ENCODE measurements at places on chromosomes 12 and 14.

DNA sequence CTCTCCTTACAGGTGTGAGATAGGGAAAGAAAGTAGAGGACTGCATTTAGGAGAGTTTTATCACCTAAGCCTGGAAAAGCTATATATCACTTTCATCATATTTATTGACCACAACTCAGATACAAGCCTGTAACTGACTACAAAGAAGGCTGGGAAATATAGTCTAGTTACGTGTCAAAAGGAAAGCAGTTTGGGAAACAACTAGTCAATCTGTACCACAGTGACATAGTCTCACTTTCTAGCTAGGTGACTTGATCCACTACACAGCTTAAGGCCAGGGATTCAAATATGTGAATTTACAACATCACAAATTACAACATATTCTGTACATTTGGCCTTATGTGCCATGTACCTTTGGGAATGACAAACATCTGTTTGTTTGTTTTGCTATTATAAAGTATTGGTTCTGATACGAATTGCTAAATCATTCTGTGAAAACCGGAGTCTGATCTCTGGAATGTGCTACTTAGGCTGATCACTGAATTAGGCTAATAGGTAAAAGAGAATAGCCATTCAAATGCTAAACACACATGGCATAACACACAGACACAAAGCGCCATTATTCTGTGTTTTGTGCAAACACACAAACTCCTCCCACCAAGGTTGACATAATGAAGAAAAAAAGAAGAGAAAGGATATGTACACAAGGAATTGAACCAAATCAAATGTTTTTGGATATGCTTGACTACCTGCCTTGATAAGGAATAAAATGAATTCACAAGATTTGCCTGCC is 279.8 kb downstream of the DUSP6 start:
- no peak for DNase-seq

DNA sequence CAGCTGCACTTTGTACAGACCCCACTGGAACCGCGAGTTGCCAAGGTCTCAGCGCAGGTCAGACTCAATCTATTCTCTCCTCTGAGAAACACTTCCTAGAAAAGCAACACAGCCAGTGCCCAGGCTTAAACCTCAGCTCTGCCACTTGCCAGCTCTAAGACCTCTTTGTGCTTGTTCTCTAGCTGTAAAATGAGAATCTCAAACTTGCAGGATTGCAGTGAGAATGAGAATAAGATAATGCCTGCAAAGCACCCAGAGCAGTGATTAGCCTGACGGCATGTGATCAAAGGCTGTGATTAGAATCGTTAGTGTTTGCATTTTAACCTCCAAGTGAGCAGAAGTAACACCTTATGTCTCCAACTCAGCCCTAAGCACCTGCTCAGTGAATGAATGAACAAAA is 21.3 kb downstream of the ANO2 start:
- no peak for DNase-seq

- DNase-seq = no peak
These were observed 160.6 kb downstream of the MYRFL start for GRCh38 chr12:69985656-69986055.

- no peak for DNase-seq
These were observed 62.3 kb downstream of the BEGAIN start for GRCh38 chr14:100524933-100525243.

DNA sequence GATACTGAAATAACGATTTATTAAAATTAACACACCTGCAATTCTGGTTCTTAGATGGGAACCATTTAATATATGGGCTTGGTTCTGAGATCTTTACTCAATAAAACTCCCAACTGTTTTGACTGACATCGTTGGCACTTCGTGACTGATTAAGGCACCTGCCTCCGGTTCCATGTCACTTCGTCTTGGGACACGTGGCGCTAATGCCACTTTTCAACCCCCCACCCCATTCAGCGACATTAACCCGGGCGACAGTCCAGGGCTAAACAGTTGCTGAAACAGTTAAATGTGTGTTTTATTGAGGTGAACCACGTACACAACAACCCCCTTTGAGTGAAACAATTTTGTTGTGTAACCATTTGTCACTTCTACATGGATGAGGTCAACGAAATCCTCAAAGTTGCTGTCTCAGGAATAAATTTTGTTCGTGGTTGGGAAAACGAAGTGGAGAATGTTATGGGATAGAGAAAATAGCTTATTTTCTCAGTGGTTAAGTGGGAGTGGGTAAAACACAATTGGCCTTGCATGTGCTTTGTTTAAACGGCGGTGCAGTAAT is 9.9 kb upstream of the SLC38A2 start:
- no peak for DNase-seq

- DNase-seq = no peak
These were observed 49.2 kb downstream of the SUSD6 start for GRCh38 chr14:69660344-69661193.

GRCh38 chr14:46985529-46986380 is 334.2 kb upstream of the RPL10L start:
- DNase-seq = no peak

DNA sequence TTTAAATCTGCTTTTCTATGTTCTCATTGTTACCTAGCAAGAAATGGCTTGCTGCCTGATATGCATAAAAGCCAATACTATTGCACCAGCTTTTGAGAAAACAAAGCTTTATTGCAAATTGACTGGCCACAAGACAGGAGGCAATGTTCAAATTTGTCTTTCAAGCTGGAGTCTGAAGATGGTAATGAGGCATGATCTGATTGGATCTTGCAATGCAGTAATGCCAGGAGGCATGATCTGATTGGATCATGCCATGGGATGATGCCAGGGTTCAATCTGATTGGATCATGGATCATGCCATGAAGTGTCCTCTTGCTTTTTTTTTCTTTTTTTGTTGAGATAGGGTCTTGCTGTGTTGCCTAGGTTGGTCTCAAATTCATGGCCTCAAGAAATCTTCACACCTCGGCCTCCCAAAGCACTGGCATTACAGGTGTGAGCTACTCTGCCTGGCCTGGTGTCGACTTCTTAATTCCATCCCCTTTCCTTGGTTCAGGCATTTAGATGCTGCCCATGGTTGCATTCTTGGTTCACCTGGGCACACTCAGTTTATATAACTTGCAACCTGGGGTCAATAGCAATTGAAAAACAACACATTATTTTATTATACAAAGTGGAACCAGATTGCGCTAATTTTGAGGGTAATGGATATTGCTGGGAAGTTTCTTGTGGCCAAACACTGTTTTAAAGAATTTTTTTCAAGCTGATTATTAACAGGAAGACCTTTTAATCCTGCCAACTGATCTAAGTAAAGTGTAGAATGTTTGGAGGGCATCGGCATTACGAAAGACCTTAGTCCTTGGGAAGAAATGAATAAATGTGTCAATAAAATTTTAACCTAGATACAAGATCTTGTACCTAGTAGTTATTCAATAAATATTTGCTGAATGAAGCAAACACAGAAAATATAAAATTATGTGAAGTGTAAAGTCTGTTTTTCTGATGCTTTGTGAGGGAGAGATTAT is 38.8 kb downstream of the HSD17B6 start:
- no peak for DNase-seq

DNA sequence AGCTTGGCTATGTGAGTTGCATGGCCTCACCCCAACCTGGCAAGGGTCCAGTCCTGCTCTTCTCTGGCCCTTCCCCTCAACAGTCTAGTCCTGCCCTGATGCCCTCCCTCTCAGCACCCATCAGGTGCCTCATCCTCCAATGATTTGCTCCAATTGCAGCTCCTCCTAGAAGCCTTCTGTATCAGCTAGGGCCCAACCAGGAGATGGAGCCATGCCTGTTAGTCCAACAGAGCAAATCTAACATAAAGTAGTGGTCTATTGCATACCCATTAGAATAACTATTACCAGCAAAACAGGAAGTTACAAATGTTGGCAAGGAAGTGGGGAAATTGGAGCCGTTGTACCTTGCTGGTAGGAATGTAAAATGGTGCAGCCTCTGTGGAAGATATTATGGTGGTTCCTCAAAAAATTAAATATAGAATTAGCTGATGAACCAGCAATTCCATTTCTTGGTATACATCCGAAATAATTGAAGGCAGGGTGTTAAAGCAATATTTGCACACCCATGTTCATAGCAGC is 163.5 kb downstream of the VRK1 start:
- no peak for DNase-seq

DNA sequence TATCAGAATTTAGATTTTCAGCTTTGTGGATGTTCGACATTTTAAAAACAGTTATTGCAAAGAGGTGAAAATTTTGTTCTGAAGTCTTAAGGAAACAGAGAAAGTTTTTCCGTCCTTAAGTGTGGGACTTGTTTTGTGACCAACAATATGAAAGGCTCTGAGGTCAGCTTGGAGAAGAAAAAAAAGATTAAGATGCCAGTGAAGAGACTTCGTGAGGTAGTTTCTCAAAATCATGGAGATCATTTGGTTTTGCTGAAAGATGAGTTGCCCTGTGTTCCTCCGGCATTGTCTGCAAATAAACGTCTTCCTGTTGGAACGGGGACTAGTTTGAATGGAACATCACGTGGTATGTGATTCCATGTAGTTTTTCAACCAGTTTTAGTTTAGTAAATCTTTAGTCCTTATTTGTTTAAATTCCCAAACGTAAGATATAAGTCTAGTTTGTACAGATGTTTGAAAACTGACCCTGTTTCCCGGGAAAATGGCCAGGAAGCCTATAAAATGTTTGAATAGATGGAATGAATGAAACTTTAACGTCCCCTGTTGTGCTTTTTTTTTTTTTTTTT is 682 bp downstream of the KIAA0586 start:
- peak; percentile 50 for DNase-seq

GRCh38 chr12:32379667-32380066 is 19.7 kb upstream of the FGD4 start:
- no peak for DNase-seq

DNA sequence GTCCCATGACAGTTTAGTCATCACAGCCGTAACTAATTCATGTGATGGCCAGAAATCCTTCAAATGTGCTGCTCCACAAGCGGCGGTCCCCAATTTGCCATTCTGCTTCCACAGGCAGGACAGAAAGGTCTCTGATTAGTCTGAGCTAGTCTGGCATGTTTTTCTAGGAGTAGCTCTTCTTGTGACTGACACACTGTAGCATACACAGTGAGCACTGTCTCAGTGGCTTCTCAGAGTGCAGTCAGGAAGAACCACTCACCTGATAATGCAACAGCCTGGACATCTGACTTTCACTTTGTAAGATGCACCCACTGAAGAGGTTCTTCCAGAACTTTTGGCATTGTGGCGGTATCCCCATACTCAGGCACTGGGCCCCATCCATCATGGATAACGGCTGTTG is 1266.2 kb downstream of the TMEM121 start:
- no peak for DNase-seq

GRCh38 chr14:53621433-53621832 is 335.2 kb downstream of the BMP4 start:
- no peak for DNase-seq

DNA sequence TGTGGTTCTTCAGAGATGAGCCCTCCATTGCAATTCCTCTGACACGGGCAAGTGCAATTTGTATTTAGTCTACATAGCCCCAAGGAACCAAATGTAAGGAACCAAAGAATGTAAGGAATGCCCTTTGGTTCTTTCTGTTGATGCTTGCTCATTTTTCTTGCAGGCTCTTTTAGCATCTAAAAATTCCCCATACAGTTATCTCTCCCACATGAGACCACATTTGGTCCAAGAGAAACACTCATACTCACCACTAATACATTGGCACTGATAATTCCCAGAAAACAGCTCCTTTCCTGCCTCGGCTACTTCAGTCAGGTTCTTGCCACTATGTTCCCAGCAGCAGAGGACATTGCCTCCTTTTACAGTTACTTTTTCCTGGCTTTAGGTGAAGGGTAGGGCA is 332.6 kb downstream of the AEBP2 start:
- DNase-seq = no peak

- DNase-seq = no peak
These were observed 14.0 kb upstream of the FBXO33 start for GRCh38 chr14:39446131-39446744.

DNA sequence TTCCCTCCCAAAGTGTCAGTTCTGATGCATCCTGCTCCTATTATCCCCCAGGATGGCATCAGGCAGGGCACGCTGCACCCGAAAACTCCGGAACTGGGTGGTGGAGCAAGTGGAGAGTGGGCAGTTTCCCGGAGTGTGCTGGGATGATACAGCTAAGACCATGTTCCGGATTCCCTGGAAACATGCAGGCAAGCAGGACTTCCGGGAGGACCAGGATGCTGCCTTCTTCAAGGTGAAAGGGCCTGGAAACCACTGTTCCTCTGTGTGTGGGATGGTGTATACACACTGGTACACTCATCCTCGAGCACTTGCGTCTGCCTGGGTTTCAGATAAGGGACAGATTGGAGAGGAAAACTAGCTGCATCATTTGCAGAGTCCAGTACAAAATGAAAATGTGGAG is 1.0 kb downstream of the IRF9 start:
- DNase-seq = no peak

GRCh38 chr14:106501898-106502297 is 975.5 kb downstream of the TMEM121 start:
- DNase-seq = no peak

DNA sequence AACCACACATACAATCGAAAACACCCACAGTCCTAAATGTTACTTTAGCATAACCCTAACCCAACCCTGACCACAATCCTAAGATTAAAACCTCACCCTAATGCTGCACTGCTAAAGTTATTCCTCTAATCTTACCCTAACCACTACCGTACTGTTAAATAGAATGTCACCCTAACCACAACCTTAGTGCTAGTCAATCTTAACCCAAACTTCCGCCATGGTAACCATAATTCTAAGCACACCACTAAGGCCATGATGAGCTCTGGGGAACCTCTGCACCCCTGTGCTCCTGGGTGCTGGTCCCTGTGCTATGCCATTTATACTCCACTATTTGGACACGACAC is 38.0 kb downstream of the LTBP2 start:
- no peak for DNase-seq

DNA sequence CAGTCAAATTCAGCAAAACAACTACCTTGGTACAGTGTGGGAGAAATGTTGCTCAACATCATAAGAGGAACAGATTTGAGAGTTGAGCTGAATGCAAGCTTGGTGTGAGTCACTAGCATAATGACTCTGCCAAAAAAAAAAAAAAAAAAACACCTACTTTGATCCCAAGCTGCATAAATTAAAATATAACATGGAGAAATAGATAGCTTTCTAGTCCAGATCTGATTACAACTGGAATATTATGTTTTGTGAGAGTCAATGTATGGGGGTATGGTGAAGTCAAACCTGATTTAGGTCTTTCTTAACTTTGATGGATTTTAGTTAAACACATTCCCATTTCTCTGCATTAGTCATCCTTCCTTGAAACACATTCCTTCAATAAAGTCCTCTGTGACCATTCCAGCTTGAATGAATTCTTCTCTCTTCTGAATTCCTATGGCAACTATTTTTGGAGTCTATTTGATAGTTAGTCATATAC is 188.1 kb downstream of the SLC5A8 start:
- DNase-seq = no peak

- DNase-seq = no peak
These were observed 62.5 kb downstream of the MED13L start for GRCh38 chr12:116215023-116215422.

DNA sequence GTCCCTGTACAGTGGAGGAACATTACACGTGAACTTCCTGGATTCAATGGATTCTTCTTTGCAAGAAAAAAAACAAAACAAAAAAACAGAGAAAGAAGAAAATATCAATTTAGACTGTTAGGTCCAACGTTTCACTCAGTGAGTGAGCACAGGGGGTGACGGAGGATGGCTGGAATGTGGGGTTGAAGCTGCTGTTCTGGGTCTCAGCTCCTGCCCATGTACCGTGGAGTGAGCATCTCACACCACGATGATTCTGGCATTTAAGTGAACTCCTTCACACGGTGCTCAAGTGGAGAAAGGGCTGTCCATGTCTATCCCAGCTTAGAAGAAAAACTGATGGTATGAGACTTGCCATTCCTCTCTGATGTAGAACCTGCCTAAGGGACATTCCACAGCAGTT is 23.2 kb downstream of the CCND2 start:
- DNase-seq = no peak

- DNase-seq = no peak
These were observed 26.6 kb downstream of the RASSF3 start for GRCh38 chr12:64636856-64637255.
